Activated CD8-positive, alpha-beta T cell treated with anti-CD3 and anti-CD28 coated beads, Interleukin-2, amount 10 ng/mL, durations not matched to agents 7 days and 5 days (primary cell): ENCODE measurements at places on chromosomes 12 and 14. TPM values are rescaled to one million over a fixed set of nuclear protein-coding genes. Genes with fewer than 3 reads are reported as not detected.

- no peak overlapping the region for H3K27ac ChIP-seq
- H3K4me1 ChIP-seq = peaks cover 17% of the 10 kb centered on the region
These were observed 31.1 kb downstream of the FRS2 start for GRCh38 chr12:69501154-69501895.

- peak overlapping the region; percentile 90 for H3K27ac ChIP-seq
- peaks cover 76% of the 10 kb centered on the region for H3K4me1 ChIP-seq
- H3K36me3 ChIP-seq = peaks cover 41% of the 10 kb centered on the region
- peak overlapping the region; percentile 84 for H3K4me3 ChIP-seq
- peak; percentile 65 for DNase-seq
These were observed 386 bp downstream of the HDAC7 start for GRCh38 chr12:47819138-47819895.

The WDHD1 gene
- total RNA-seq = 46.6 TPM

The KCNMB4 gene
- total RNA-seq = 0.34 TPM

The CDCA3 gene
- total RNA-seq = 115 TPM

The NYNRIN gene
- total RNA-seq = 0.52 TPM

DNA sequence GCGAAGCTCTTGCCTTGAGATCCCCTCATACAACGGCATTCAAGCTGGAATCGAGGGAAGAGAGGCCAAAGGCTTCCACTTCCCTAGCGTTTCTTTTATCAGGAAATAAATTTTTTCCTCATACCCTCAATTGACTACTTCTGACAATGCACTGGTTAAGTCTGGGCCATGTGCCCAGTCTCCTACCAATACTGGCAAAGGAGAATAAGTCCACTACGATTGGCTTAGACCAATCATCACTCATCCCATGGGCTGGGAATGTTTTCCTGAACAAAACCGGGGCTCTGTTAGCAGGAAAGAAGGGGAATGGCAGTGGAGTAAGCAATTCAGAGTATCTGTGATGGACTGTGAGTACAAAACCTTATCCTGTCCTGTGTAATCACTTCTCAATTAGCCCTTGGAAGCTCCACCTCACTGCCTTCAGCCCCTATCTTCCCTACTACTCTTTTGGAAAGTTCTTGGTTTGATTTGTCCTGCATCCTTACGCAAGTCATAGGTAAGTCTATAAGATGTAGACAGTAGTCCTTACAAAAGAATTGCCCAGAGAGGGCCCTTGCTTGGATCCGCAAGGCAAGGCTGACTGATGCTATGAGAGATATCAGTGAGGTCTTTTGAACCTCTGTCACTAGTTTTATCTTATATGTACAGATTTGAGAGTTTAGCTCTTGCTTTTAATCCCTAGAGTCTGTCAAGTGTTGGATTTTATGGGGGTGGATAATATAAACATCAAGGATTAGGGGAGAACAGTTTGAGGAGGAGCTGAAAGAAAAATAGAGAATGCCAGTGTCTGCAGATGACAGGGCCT is 36.3 kb upstream of the CDK17 start:
- H3K27ac ChIP-seq = peak overlapping the region; percentile 14
- no peaks in the 10 kb centered on the region for H3K27me3 ChIP-seq
- H3K36me3 ChIP-seq = peaks cover 10% of the 10 kb centered on the region
- no peak for DNase-seq

DNA sequence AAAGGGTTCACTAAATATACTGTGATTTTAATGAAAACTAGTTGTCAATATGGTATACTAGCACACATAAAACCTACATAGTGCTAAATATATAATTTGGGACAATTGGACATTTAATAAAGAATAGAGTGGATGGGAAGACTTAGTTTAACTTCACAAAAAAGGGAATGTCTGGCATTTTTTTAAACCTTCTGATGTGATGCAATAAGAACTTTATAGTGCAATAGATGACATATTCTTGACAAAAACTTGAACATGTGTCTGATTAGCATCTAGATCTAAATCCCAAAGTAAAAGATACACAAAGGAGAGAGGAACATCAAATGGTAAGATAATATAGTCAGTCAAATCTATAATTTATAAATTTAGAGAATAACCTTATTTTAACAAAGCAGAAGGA is 488.3 kb upstream of the SYT1 start:
- DNase-seq = no peak
- no peaks in the 10 kb centered on the region for H3K36me3 ChIP-seq
- H3K4me1 ChIP-seq = no peaks in the 10 kb centered on the region
- H3K4me3 ChIP-seq = no peak overlapping the region

DNA sequence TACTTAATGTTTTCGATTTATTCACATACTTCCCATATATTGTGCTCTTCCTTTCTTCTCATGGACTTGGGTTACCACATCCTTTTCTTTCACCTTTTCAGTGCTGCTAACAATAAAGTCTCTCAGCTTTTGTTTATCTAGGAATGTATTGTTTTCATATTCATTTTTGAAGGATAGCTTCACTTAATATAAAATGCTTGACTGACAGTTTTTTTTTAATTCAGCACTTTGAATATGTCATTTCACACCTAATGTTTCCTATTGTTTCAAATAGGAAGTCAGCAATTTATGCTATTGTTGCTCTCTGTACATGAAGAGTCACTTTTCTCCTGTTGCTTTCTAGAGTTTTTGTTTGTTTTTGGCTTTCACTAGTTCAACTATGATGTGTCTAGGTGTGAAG is 738.3 kb upstream of the STXBP6 start:
- H3K27me3 ChIP-seq = no peaks in the 10 kb centered on the region
- H3K4me1 ChIP-seq = no peaks in the 10 kb centered on the region
- no peaks in the 10 kb centered on the region for H3K36me3 ChIP-seq
- no peak for DNase-seq
- H3K4me3 ChIP-seq = no peak overlapping the region

DNA sequence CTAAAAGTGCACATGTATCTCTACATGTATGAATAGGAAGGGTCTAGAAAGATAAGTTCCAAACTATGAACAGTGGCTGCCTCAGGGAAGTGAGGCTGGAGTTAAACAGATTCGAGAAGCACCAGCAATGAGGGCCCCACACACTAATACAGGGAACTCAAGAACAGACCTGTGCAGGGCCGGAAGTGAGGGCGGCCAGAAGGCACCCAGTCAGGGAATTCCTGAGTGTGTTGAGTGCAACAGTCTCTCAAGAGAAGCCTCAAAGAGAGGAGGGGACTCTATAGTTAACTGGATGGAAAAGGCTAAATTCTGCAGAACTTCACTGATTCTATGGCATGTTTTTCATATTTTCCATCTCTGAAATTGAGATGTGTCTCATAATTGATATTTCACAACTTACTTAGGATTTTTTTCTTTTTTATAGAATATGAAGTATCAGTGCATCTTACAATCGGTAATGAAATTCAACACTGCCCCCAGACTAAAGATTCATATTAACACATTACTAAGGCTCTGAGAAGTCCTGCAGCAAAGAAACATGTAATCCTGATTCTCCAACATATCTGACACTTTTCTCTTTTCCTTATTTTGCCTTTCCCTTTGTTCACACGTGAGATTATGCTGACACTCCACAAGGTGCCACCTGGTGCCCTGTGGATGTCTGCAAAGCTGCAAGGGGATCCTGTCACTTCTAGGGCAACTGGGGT is 61.3 kb downstream of the CHGA start:
- peaks cover 59% of the 10 kb centered on the region for H3K36me3 ChIP-seq
- DNase-seq = no peak
- H3K4me1 ChIP-seq = peaks cover 3% of the 10 kb centered on the region
- no peaks in the 10 kb centered on the region for H3K27me3 ChIP-seq
- no peak overlapping the region for H3K27ac ChIP-seq

The RNASE1 gene
- not detected for total RNA-seq

GRCh38 chr14:99383472-99384449 is 96.9 kb downstream of the SETD3 start:
- H3K27me3 ChIP-seq = peaks cover 10% of the 10 kb centered on the region
- H3K4me3 ChIP-seq = no peak overlapping the region
- no peak for DNase-seq
- peaks cover 13% of the 10 kb centered on the region for H3K4me1 ChIP-seq

DNA sequence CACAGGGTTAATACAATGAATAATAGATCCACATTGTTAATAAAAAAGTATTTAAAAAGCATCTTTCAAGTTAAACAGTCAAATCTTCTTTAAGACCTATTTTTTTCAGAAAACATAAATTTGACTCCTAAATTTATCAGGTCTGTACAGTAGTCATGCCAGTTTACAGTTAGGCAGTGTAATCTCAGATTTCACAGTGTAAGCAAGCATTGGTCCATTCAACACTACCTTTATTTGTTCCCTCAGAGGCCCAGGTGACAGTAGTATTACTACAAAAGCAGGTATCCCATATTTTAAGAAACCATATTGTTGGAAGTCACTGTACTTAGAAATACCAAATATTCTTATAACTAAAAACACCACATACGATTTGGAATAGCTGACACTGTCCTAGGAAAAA is 6.1 kb downstream of the ATP2B1 start:
- no peaks in the 10 kb centered on the region for H3K27me3 ChIP-seq
- peaks cover 21% of the 10 kb centered on the region for H3K4me1 ChIP-seq
- no peaks in the 10 kb centered on the region for H3K36me3 ChIP-seq
- H3K4me3 ChIP-seq = no peak overlapping the region

DNA sequence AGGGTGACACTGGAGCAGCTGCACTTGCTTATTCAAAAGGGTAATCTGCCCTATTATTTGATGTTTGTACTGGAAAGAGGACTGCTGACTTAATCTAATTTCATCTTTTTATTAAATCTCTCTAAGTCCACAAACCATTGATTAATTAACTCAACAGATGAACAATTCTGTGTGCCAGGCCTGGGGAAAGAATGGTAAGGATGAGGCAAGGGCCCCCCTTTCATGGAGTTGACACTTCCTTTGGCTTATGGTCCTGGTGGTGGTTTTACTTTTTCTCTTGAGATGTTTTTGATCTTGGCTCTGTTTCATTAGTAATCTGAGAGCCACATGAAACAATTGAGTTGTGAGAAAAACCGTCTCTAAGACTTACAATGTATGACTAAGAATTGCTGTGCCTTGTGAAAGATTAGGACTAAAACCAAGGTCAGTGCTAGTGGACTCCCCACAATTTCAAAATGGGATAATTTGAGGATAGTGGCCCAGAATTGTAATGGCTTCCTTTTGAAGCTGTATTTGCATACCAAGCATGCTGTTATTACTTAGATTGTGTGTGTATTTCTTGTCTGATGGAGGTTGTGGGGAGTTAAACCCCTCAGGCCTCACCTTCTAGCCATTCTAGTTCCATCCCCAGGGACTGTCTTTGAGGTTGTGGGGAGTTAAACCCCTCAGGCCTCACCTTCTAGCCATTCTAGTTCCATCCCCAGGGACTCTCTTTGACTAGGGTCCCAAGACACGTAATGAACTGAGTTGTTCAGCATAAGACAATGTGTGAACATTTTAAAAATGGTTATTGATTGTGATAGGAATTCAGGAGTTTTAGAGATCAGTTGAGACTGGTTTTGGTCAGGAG is 52.5 kb upstream of the EVL start:
- no peak overlapping the region for H3K27ac ChIP-seq
- no peak overlapping the region for H3K4me3 ChIP-seq
- DNase-seq = no peak

DNA sequence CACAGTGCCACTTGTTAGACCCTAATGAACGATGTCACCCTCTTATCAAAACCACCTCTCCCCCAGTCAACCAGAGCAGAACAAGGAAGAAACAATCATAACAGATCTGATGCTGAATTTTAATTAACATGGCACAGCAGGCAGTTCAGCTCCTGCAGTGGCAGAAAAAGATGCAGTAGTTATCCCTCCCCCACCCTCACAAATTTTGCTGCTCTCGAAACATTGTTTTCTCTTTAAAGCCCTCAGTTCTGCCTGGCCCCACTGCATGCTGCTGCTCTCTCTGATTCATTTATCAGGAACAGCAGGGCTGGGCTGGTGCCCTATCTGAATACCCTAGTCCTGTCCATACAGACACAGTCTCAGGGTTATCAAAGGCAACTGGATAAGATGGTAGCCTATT is 12.2 kb downstream of the CCDC175 start:
- peaks cover 38% of the 10 kb centered on the region for H3K27me3 ChIP-seq
- H3K4me3 ChIP-seq = no peak overlapping the region
- DNase-seq = no peak
- H3K4me1 ChIP-seq = no peaks in the 10 kb centered on the region
